ENCODE measurements at places on chromosomes 3 and 15.

GRCh38 chr3:77917225-77917624 lies 877.3 kb downstream of the ROBO2 start:
- no peak for DNase-seq

DNA sequence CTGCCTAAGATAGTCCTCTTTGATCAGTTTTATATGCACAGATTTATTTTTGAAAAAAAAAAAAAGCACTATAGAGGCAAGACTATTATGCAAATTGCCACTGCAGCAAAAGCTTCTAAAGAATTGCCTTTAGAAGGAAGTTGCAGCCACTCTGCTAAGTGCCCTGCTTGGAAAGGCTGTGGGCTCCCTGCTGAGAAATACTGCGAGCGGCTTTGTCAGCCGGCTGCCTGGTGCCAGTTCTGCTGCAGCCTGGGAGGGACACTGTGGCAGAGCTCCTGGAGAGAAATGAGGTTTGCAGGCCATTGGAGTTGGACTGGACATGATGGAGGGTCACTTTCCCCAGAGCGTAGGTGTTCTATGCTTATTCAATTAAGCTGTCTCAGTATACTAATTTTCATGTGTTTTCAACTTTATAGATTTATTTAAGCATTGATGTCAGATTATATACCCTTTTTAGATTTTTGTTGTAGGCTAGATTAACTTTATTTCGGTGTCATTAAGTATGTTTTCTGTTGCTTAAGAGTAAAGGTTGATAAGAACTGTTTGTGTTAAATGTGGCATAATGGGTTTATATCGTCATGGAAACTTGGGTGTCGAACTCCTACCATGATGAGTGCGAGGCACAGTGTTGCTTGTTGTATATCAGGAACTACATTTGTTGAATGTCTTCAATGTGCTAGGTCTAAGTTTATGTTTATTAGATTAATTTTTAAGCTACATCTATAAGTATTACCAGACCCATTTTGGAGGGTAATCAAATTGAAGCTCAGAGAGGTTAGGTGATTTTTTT lies 6.6 kb downstream of the MAP2K5 start:
- DNase-seq, result peak; percentile 82

DNA sequence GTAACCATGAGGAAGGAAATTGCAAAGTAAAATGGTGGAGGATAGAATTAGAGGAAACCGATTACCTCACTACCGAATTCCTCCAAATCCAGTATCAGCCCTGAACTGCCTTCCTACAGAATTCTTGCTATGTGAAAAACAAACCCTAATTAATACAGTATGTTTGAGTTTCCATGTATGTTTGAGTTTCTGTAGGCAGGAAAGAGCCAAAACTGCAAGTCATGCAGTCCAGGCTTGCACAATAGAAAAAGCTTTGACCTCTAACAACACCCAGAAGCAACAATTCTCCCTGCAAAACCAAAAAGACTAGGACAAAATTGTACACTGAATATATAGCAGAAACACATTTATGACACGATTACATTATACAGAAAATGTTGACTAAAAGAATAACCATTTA lies 614.8 kb downstream of the DIPK2A start:
- DNase-seq, result no peak

GRCh38 chr3:190673148-190673547 lies 159.3 kb downstream of the IL1RAP start:
- DNase-seq, result no peak

Measured in MG63 (cell line).